ENCODE measurements at places on chromosomes 7 and 10.

DNA sequence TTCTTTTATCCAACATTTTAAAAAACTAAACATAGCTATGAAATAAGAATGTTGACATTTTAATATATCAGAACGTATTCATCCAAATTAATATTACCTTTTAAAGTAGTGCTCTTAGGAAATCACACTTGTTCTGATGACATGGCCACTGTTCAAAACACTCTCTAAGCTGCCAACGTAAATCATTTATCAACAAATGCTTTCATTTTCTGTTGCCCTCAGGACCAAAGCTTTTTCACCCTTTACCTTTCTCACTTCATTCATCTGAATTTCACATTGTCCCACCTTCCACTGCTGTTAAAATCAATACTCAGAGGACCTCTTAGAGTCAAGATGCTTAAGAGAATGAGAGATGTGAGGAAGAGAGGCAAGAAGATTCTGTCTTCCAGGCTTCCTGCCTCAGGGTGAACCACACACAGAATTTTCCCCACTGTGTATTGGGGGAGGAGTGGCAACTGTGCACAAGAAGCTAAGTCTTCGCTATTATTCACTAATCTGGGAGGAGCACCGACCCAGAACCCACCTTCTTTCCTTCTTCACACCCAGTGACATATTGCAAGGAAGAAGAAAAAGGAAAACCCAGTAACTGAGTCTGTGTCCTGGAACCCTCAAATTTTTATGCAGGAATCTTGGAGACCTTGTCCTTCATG, 21.0 kb downstream of the HIBADH start:
- no peak for DNase-seq

GRCh38 chr10:127313996-127314700, 117.8 kb upstream of the INSYN2A start:
- no peak for DNase-seq

DNA sequence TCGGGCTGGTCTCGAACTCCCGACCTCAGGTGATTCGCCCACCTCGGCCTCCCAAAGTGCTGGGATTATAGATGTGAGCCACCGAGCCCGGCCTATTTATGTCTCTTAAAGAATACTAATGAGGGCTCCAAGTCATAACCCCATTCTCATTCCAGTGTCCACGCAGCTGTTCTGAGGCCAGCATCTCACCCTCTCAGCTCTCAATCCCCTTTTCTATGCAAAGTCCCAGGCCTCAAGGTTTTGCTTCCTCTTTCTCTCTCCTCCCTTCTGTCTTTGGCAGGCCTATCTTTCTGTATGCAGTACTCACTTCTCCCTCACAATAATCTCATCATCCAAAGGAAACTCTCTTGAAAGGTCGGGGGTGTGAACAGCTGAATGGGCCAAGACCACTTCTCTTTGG, 28.0 kb upstream of the VSIR start:
- DNase-seq: no peak

GRCh38 chr10:105974803-105975456, 1189.6 kb downstream of the SORCS1 start:
- DNase-seq: no peak

DNA sequence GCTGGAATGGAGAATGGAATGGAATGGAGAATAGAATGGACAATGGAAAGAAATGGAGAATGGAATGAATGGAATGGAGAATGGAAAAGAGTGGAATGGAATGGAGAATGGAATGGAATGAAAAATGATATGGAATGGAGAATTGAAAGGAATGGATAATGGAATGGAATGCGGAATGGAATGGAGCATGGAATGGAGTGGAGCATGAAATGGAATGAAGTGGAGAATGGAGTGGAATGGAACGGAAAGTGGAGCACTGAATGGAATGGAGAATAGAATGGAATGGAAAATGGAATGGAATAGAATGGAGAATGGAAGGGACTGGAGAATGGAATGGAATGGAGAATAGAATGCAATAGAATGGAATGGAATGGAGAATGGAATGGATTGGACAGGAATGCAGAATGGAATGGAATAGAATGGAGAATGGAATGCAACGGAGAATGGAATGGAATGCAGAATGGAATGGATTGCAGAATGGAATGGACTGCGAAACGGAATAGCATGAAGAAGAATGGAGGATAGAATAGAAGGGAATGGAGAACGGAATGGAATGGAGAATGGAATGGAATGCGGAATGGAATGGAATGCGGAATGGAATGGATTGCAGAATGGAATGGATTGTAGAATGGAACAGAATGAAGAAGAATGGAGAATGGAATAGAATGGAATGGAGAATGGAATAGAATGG, 89.4 kb downstream of the NSUN6 start:
- DNase-seq: no peak

GRCh38 chr7:137774793-137775201, 72.0 kb downstream of the DGKI start:
- DNase-seq: no peak

DNA sequence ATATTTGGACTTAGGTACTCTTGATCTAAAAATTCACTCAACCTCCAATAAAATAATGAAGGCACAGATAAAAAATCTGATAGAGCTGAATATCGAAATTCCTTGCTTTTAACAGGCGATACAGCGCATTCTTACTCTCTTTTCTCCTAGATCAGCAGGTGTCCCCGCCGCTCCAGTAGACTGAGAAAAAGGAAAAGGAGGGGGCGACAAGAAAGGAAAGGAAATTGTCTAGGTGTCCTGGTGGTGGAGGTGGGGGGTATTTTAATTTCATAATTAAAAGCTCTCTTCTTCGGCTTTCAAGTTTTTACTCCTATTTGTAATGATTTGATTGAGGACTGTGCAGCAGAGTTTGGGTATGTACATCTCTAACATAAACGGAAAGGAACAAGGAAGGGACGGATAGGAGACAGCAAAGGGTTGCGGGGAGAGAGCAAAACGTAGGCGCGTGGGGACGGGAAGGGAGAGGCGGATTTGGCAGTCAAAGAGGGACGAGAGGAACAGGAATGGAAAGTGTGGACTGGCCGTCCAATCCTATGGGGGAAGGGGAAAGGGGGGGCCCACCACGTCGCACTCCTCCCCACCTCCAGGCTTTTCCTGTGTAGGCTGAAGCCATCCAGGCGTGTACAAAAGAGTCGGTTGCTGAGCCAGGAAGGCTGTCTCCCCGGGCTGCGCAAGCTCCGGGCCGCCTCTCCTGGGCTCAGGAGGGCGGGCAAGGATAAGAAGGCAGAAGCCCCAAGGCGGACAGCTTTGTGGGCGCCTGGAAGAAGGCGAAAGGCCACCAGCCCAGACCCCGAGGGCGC, 875 bp upstream of the HECTD2 start:
- peak; percentile 17 for DNase-seq

DNA sequence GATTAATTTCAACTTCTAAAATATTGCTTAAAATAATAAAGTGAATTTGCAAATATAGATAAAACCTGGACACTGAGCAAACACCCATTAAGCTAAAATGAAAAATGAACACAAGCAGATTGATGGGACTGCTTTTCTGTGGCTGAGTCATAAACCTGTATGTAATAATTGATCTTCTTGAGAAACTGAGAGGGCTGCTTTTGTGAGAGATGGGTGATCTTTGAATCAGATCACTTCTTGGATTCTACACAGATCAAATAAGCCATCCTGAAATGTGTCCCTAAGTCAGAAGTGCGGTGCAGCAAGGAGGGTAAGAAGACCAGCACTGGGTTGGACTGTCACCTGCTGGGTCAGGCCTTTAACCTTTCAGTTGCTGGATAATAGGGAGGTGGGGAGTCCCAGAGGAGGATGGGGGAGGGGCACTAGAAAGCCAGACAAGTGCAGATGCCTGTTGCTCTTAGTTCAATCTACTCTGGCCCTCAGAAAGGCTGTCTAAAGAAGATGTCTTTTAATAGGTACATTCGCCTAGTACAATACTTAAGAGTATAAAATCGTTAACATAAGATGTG, 178.2 kb upstream of the NAMPT start:
- DNase-seq: no peak

GRCh38 chr7:90239625-90240228, 5.2 kb upstream of the CFAP69 start:
- no peak for DNase-seq

All from stimulated activated CD4-positive, alpha-beta T cell treated with anti-CD3 and anti-CD28 coated beads, Interleukin-15, amount 100 ng/mL, for 48 hours (primary cell).